Activated B cell treated with CpG ODN at 0.5 μM for 24 hours (primary cell): ENCODE measurements at places on chromosomes 2 and 18.

DNA sequence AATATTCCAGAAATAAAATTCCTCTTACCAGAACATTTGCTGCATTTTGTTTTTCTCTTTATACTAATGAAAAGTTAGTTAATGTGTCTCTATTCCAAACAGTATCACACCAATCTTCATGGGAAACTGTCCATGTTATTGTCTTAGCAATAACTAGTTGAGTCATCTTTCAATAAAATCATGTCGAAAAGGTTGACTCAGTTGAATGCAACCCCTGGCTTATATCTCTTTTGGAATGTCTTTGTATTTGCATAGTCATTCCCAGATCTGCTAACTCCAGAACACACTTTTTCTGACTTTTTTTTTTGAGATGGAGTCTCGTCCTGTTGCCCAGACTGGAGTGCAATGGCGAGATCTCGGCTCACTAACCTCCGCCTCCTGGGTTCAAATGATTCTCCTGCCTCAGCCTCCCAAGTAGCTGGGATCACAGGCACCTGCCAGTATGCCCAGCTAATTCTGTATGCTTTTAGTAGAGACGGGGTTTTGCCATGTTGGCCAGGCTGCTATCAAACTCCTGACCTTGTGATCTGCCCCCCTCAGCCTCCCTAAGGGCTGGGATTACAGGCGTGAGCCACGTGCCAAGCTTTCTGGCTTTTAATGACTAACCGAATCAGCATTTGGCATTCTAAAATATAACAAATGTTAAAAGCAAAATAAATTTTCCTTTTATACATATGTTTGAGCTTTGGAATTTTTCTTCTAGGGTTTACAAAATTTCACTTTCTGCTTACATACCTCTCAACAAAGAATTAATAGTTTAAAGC lies 133.2 kb upstream of the GULP1 start:
- no peak for DNase-seq

- no peak for DNase-seq
Measured at GRCh38 chr18:75169411-75169810, 39.5 kb downstream of the PTGR3 start.

DNA sequence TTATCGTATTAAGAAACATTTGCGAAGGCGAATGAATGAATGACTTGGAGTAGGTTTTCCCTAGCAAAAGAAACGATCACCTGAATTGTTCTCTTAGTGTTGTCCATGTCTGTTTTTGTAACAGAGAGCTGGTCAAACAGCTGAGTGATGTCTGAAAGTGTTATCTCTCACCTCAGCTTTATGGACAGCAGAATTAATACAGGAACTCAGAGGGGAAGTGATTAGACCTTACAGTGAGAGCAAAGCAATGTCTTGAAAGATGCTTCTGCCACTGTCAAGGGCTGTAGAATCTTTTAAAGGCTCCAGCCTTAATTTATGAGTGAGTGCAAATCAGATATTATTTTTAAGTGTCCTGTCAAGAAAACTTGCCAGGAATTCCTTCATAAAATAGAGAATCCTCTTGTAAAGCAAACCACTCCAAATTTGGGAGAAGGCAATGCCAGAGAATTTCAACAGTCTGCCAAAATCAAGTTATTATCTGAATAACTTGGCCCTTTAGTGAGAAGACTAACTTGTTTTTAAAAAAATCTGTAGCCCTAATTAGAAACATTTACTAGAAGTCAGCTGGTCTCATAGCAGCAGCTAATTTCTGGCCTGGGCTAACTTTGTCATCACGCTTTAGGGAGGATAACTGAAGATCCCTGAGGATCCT lies 60.7 kb downstream of the CDC42EP3 start:
- DNase-seq = no peak

DNA sequence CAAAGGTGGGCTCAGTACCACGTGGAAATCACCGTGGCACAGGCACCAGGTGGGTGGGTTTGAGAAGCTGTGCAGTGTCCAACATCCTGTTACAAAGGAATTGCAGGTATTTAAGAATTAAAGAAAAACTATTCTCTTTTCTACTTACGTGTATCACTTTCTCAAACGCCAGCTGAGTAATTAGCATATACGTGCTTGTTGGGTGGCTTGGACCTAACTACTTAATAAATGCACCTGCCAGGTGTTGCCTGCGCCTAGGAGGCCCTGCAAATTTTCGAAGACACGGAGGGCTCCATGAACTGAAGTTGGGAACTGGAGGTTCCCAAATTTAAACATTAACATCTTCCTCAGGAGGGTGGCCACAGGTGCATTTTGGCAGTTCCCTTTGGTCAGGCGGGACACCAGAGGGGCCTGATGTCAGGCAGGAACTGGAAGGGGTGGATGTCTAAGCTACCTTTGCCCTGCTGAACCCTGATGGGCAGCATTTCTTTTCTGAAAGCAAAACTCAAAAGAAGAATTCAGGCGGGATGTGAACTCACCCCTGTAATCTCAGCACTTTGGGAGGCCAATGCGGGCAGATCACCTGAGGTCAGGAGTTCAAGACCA lies 84.8 kb downstream of the HS6ST1 start:
- DNase-seq = no peak

- DNase-seq = no peak
Measured at GRCh38 chr2:30709516-30709915, 97.7 kb downstream of the CAPN13 start.

GRCh38 chr2:191351298-191351697 lies 106.1 kb downstream of the MYO1B start:
- no peak for DNase-seq

DNA sequence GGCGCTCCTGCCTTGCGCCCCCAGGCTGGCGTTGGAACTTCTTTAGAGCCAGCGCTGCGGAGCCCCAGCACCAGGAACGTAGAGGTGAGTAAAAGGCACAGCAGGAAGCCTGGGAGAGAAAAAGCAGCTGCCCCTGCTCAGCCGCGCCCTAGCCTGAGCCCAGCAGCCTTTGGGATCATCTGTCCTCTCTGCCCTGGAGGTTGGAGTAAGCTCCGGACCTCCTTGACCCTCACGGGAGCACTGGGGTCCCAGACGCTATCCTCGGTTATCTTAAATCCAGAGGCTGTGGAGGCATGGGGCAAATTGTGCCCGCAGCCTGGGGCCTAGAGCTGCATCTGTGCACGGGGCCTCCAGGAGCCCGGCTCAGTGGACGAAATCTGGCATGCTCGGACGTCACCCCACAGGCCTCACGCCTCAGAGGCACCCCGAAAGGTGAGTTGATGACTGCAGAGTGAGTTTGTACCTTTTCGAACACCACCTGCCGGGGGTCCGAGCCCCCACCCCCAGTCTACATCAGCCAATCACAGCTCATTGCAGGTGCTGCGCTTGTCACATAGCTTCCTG lies 1.6 kb upstream of the SLC66A2 start:
- no peak for DNase-seq
